Activated CD4-positive, alpha-beta T cell treated with anti-CD3 and anti-CD28 coated beads, Interleukin-2, amount 50 U/mL, for 4 hours (primary cell): ENCODE measurements at places on chromosomes 1 and 21.

DNA sequence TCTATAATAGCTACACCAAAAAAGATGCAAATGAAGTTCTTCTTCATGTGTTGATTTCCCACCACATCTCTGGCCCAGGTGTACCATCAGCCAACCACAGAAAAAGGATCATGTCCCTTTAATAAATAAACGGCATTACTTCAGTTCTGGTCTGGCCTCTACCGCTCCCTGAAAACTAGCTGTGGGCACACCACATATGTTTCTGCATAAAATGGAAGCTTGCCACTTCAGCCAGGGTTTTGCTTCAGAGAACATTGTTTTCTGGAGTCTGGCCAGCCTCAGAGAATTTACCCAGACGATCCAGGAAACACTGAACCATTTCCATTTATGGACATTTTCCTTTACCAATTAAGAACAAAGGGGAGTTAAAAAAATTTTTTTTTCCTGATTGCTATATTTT lies 5.8 kb upstream of the LAMC2 start:
- DNase-seq, result no peak

- DNase-seq, result no peak
These were observed 24.0 kb downstream of the BATF3 start for GRCh38 chr1:212675675-212676074.

GRCh38 chr1:63730211-63730610 lies 43.6 kb upstream of the ROR1 start:
- no peak for DNase-seq

- no peak for DNase-seq
These were observed 34.5 kb upstream of the CSF3R start for GRCh38 chr1:36517011-36517771.

- DNase-seq, result no peak
These were observed 31.5 kb upstream of the DNASE2B start for GRCh38 chr1:84366786-84367185.

GRCh38 chr1:39711104-39711965 lies 20.1 kb upstream of the HPCAL4 start:
- DNase-seq, result no peak

- no peak for DNase-seq
These were observed 59.9 kb upstream of the CNTN2 start for GRCh38 chr1:204983136-204983535.

DNA sequence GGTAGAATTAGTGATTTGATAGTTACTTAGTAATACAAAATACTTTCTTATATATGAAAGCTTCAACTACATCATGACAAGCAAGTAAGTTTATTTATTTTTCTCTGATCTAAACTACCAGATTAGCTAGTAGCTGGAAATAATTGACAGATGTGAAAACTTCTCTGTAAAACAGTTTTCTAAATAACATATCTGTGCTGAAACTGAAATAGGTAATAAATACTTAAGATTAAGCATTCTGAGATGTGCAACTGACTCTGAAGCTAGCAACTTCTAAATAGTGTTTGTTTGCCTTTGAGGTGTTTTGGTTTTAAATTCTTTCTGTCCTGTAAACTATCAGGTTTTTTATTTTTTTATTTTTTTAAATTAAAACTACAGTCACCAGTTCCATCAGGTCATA lies 18.5 kb upstream of the LHX8 start:
- no peak for DNase-seq

GRCh38 chr1:175137369-175137768 lies 55.2 kb downstream of the KIAA0040 start:
- DNase-seq, result no peak

GRCh38 chr1:153698923-153699714 lies 20.6 kb downstream of the NPR1 start:
- DNase-seq, result no peak

GRCh38 chr21:38424305-38425019 lies 73.8 kb downstream of the ERG start:
- DNase-seq, result no peak

DNA sequence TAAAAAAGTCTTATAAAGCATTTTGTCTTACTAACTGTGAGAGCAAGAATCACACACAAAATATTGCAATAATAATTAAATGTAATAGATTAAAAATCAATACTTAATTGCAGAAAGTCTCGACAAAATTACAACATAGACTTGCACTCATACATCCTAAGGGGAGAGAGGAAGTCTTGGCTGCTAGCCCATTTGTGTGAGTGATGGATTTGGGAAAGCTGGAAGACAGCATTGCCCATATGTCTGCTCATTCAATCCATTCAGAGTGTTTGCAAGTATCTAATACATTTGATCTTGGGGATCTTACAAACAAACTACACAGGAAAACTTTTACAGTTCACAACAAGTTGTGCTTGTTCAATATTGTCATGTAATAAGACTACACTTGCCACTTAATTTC lies 140.5 kb downstream of the COL11A1 start:
- no peak for DNase-seq

GRCh38 chr1:147579934-147580537 lies 38.7 kb downstream of the BCL9 start:
- DNase-seq, result no peak

DNA sequence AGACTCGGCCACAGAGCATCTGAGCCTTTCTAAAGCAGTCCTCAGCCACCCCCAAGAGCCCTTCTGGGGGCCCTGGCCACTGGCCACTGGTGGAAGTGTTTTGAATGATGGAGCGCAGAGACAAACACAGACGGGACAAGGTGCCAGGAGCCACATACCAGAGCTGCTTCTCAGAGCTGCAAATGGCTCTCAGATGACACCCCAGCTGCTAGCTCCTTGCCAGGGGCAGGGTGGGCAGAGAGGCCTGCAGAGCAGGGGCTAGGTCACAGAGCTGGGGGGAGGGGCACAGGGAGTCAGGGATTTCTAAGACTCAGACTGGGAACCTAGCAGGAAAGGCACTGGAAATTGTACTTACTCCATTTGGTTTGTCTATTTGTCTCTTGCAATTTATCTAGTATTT lies 30.4 kb downstream of the KCNN3 start:
- DNase-seq, result no peak

DNA sequence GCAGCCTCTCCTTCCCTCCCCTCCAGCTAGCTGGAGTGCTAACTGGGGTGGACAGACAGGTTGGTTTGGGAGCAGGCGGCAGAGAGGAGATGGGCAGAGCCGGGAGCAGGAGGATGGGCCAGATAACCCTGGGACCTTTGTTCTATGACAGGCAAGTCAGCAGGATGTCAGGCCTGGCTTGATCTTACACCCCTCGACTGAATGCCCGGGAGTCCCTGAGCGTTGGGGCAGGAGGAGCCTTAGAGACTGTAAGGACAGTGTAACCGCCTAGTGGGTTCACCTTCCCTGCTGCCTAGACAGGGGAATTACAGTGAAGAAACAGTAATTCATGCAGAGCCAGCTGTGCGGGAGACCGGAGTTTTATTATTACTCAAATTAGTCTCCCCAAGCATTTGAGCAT lies 60.2 kb downstream of the MDM4 start:
- no peak for DNase-seq

GRCh38 chr1:91693557-91693956 lies 192.4 kb downstream of the TGFBR3 start:
- DNase-seq, result no peak
